ENCODE measurements at places on chromosomes 6 and 20. TPM values are rescaled to one million over a fixed set of nuclear protein-coding genes. Genes with fewer than 3 reads are reported as not detected.

DNA sequence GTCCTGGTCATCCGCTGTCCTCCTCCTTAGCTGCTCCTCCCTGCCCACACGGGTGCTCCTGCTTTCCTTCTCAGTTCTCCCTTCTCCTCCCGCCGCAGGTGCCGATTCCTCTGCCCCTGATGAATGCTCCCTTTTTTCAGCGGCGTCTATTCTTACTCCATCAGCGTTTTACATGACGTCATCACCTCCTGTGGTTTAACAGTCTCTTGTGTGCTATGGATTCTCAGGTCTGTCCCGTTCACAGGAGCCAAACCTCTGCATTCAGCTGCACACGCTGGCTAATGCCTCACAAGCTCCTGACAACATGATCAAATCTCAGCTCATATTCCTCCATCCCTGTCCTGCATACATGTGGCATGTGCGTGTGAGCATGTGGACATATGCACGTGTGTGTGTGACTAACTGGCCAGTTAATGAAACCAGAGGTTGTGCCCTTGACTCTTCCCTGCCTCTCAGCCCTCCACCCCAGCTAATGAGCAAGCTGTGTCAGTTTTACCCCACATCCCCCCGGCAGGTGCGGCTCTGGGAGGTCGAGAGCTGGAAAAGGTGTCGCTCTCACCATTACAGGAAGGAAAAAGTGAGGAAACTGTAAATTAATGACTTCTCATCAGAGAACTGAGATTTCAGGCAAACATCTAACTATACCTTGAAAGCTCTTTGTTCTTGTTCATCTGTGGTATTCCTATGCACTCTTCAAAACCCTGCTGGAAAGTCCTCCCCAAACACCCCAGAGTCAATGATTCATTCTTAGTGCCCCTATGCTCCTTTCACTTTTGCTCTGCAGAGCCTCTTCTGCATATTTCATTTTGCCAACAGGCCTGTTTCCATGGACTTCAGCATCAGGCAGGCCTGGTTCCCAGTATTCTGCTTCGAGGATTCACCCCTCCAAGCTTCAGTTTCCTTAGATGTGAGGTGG, 163.1 kb downstream of the TTLL2 start:
- no peak for DNase-seq

DNA sequence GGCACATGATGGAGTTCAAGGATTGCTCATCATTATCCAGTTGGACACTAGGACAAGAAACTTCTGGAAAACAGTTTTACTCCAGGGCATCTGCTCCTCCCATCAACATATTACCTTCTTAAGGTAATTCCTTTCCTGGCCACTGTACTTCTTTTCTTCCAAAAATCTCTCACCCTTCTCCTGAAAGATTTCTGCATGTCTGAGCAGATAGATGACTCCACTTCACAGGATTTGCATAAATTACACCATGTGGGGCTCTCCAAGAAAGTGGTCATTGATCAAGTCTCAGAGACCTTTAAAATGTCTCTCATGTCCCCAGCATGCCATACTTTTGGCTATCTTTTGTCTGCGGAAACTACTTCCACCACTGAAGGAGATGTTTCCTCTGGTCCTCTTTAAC, 103.2 kb upstream of the TNFAIP3 start:
- DNase-seq = no peak

CAPN11 gene
- polyA plus RNA-seq = 0.14 TPM

DNA sequence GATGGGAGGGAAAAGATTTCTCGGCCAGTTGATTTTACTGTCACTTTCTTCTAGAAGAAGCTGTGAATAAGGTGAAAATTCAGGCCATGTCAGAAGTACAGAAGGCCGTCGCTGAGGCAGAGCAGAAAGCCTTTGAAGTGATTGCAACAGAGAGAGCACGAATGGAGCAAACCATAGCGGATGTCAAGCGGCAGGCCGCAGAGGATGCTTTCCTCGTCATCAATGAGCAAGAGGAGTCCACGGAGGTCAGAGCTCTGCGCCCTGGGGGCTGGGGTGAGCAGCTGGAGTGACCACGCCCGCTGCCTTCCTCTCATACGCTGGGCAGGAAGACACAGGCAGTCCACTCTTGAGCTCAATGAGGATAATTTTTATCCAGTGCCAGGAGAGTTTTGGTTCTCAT, 21.8 kb upstream of the C20orf144 start:
- no peak for DNase-seq

GRCh38 chr6:583635-584034, 73.3 kb downstream of the HUS1B start:
- no peak for DNase-seq

Data from renal cortex interstitium (tissue), 15 donors.